ENCODE measurements at places on chromosomes 16 and 17.

DNA sequence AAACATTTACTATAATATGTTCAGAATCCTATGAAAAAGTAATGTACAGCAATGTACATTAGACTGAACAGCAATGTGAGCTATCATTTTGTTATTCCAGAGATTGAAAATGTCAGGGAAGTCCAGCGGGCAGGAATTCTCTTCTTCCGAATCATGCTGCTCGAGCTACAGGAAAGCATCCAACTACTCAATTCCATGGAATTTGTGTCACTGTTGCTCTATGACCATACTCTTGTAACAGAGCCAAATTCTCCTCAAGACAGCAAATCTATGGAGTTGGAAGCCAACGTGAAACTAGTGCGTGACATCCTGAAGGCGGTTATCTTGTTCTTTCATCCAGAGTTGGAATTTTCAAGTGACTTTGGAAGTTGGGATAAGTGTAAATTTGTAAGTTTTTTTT, 24.8 kb upstream of the NSRP1 start:
- no peak for DNase-seq

DNA sequence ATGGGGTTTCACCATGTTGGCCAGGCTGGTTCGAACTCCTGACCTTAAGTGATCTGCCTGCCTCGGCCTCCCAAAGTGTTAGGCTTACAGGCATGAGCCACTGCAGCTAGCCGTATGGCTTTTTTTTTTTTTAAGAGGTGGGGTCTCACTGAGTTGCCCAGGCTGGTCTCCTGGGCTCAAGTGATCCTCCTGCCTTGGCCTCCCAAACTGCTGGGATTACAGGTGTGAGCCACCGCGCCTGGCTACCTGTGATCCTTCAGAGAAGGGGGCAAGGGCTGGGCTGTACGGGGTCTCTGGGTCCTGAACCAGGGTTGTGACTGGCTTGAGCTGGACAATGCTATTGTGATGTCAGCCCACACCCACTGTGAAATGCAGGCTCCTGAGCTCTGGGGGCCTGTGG, at the start of gene RNF151:
Gene RNF151 (plus strand): TSS at position 397 of the 400 bp plus-strand sequence. CDS start 26 bp downstream, outside the sequence.
- DNase-seq = no peak

- DNase-seq = no peak
These were observed 154.6 kb downstream of the NTN1 start for GRCh38 chr17:9175700-9176467.

DNA sequence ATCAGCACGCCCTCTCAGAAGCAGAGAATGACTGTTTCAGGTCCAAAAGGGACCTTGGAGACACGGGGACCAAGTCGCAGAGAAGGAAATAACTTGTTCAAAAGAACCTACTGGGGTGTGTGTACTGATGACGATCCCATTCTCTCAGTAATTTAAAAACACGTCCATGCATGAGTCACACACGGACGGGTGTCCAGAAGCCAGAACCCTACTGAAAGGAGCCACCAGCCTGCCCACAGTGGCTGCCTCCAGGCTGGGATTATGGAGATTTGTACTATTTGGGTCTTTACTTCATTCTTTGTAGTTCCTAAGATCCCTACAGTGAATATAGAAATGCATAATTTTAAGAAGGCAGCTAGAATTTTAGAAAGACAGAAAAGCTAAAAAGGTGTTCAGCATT, 27.8 kb downstream of the TMEM204 start:
- no peak for DNase-seq

GRCh38 chr17:13981881-13982280, 87.4 kb upstream of the COX10 start:
- no peak for DNase-seq

- DNase-seq = peak; percentile 39
These were observed 1.1 kb upstream of the GIT1 start for GRCh38 chr17:29590411-29591145.

DNA sequence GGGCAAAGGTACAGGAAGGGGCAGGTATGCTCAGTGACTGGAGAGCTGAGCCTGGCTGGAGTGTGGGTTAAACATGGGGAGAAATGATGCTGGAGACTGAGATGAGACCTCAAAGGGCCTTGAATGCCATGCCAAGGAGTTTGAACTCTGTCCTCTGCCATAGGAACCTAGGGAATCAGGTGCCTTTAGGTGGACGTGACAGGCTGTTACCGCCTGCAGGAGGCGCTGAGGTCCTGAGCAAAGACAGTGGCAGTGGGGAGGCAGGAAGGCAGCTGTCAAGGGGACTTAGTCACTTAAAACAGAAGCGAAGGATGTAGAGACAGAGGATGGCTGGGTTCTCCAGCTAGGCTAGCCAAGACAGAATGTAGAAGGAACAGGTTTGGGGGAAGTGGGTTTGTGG, 9.1 kb downstream of the PSMB3 start:
- DNase-seq = peak; percentile 62

DNA sequence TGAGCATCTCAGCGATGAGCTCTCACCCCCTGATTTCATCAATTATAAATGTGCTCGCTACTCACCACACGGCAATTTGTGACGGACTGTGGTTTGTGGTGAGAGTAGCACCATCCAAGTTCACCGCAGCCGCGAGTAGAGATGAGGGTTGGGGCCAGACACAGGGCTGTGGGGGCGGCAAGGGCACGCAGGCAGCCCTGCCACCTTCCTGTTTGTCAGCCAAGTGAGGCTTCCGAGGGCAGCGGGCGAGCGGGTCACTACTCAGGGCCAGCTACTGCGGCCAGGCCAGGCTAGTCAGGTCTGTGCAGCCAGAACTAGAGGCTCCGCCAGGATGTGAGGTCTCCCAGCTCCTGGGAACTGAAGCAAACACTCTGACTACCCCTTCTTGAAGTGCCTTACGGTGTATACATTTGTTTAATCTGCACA, 39.6 kb upstream of the MEOX1 start:
- DNase-seq = peak; percentile 27

DNA sequence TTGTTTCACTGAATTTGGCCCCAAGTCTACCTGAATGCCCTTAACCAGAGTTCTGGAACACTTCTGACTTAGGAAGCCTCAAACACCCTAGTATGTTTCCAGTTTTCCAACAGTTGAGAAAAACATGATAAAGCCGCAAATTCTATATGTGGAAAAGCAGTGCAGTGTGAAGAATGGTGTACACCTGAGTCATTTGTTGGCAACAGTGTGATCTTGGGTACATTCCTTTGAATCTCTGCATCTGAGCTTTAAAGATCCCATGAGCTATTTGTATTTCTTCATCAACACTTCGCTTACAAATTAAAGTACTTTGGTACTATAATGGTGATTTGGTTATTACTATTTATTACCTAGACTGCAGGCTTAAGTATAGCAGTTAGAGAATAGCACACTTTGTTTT, 93.6 kb upstream of the TBX2 start:
- DNase-seq = no peak

DNA sequence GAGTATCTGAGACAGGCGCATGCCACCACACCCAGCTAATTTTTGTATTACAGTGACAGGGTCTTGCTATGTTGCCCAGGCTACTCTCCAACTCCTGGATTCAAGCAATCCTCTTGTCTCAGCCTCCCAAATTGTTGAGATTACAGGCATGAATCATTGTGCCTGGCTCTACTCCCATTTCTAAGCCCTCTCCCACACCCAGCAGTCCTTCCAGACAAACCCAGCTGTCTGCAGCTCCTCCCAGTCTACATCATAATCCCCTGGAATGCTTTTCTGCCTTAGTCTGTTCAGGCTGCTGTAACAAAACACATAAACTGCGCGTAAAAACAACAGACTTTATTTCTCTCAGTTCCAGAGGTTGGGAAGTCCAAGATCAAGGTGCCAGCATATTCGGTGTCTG, 144.5 kb downstream of the GRIN2A start:
- no peak for DNase-seq

- DNase-seq = no peak
These were observed 86.3 kb downstream of the DYNLRB2 start for GRCh38 chr16:80627108-80627507.

- DNase-seq = no peak
These were observed 15.3 kb downstream of the CD300LB start for GRCh38 chr17:74515941-74516340.

GRCh38 chr17:54891176-54891821, 9.4 kb upstream of the TOM1L1 start:
- no peak for DNase-seq

DNA sequence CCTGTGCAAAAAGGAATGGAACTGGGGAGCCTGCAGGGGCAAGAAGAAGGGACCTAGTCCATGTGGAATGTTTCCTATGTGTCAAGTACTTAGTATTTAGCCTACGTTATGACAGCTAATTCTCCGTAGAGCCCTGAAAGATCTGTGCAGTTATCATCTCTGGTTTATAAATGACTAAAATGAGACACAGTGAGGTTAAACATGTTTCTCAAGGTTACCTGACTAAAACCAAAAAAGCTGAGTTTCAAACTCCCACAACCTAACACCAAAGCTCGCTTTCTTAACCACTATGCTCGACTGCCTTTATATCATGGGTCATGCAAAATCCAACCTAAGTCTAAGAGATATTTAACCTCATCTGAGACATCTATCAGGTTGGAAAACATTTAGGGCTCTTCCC, 53.3 kb upstream of the CCL2 start:
- DNase-seq = no peak

DNA sequence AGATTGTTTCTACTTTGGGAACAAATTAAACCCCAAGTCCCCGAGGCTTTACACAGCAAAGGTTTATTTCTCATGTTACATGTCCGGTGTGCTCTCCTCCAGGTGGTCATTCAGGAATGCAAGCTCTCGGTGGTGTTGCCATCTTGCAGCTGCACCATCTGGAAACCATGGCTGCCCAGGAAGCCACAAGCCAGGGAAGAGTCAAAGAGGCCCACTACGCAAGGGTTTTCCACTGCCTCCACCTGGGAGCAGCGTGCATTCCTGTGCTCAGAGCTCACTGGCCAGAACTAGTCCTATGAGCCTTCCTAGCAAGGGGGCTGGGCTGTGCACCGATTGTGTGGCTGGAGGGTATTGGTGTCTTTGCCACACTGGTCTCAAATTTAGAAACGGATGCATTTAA, 128.8 kb upstream of the FOXF1 start:
- DNase-seq = no peak

DNA sequence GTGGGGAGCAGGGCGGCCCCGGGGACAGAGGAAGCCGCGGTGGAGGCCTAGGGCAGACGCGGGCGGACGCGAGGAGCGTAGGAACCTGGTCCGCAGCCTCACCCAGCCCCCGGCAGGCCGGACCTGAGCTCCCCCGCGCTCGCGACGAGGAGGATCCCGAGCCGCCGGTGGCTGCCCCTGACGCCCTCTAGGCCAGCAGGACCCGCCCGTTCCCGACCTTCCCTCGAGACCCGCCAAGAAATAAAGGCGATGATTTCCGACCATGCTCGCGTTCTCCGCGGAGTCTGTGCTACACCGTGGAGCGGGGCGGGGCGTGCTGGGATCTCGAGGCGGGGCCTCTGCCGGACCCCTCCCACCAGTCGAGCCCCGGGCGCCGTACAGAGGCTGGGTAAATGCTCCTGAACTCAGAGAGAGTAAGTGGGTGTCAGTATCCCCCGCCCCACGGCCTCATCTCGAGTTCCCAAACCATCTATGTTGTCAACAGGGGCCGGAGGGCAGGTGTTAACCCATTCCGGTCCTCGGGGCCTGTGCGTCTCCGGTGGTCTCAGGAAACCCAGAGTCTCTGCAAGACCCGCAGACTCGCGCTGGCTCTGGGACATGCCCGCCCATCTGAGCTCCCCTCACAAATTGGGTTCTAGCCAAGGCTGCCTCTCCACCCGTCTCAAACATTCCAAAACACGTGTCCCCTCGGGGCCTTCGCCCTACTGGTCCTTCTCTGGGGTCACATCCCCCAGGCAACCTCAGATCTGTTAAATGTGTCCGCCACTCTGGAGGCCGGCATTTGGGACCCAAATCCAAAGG, 13.7 kb downstream of the SYCE1L start:
- DNase-seq = peak; percentile 81

GRCh38 chr17:28206292-28206691, 112.7 kb upstream of the TMEM97 start:
- DNase-seq = no peak
